ENCODE measurements at places on chromosomes 5 and 9.

GRCh38 chr9:3398232-3398648 lies 127.6 kb downstream of the RFX3 start:
- no peak for DNase-seq

- DNase-seq: peak; percentile 7
These were observed 51.4 kb downstream of the ROR2 start for GRCh38 chr9:91898451-91899218.

GRCh38 chr5:121833617-121834016 lies 18.1 kb upstream of the FTMT start:
- DNase-seq: no peak

DNA sequence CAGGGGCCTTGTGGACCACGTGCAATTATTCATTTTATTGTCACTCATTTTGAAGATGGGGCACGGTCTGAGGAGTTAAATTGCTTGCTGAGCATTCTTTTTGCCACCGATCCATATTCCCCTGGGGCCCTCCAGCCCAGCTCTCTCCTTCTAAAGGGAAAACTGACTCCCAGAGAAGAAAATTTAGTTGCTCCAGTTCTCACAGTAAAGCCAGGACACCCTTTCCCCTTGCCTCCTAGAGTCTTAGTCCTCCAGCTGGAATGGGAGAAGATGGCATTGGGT lies 1.0 kb upstream of the PANK3 start:
- DNase-seq: no peak

DNA sequence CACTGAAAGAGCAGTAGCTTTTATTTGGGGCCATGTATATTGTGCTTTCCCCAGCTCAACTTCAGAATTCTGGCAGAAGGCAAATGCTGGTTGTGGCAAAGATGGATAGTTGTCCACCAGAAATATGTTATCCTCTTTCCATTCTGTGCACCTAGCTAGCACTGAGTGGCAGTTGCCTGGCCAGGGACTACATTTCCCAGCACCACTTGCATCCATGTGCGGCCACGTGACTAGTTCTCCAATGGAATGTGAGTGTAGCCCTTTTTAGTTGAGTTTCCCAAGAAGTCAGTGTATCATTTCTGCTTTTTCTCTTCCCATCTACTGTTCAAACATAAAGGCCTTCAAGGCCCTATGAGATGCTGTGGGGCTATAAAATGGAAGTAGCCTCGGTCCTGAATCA lies 354.0 kb upstream of the CLINT1 start:
- peak; percentile 32 for DNase-seq

GRCh38 chr9:69145144-69145715 lies 28.8 kb upstream of the TJP2 start:
- peak; percentile 79 for DNase-seq

Measured in foreskin fibroblast (primary cell).